Stimulated activated CD4-positive, alpha-beta T cell treated with anti-CD3 and anti-CD28 coated beads, TNF-alpha, amount 100 ng/mL, for 24 hours (primary cell): ENCODE measurements at places on chromosomes 13 and 19.

- no peak for DNase-seq
These were observed 1.9 kb downstream of the GPR18 start for GRCh38 chr13:99256283-99256682.

DNA sequence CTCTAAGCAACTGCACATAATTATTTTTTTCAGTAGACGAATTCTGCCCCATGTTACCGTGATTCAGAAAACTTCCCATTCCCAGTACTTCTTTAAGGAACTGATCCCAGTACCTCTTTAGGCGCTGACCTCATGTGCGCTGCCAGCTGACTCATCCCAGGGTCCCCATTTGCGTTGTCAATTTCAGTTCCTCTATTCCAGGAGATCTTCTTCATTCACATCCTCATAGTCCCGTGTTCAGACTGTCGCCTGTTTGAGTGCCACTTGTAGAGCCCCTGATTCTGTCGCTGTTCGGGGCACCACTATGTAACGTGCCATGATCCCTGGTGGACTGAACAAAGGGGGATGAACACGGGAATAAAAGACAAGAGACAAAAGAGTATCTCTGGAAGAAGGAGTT lies 16.4 kb downstream of the FPR3 start:
- DNase-seq: no peak

GRCh38 chr19:36093687-36094086 lies 17.3 kb upstream of the OVOL3 start:
- DNase-seq: no peak

DNA sequence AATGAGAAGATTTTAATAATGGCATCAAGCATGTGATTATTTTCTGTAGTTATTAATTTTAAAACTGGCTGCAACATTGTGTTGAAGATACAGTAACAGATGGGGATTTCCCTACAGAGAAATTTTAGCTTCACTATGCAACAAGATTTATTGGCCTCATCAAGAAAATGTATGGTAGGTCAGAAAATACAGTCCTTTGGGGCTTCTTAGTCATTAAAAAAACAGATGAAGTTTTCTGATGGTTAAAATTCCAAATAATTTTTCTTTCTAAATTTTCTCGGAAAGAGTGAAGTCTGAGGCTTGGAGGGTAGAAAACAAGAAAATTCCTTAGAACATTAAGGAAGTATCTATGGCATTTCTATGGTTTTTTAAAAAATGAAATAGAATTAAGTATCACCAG lies 1790.8 kb upstream of the PCDH20 start:
- no peak for DNase-seq

- no peak for DNase-seq
These were observed 4.2 kb downstream of the PTGIR start for GRCh38 chr19:46620716-46621115.

GRCh38 chr13:98599502-98600328 lies 22.8 kb upstream of the STK24 start:
- DNase-seq: no peak

GRCh38 chr19:49149652-49150105 lies 5.5 kb downstream of the HRC start:
- no peak for DNase-seq

- DNase-seq: no peak
These were observed 1882.6 kb downstream of the PCDH9 start for GRCh38 chr13:65347420-65348030.

DNA sequence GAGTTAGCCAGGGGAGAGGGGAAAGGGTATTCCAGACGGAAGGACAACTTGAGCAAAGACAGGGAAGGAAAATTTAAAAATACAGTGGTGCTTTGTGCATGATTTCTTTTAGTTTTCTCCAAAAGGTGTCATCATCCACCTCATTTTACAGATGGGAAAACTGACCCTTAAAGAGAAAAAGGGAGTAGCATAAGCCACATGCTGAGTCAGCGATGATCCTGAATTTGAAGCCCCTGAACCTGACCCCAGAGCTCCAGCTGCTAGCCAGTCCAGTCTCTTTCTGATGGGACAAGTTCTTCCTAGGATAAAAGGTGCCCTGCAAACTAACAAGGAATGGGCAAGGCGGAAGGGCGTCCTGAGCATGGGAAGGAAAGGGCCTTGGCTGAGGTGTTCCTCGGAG lies 10.3 kb downstream of the CABP5 start:
- DNase-seq: no peak

DNA sequence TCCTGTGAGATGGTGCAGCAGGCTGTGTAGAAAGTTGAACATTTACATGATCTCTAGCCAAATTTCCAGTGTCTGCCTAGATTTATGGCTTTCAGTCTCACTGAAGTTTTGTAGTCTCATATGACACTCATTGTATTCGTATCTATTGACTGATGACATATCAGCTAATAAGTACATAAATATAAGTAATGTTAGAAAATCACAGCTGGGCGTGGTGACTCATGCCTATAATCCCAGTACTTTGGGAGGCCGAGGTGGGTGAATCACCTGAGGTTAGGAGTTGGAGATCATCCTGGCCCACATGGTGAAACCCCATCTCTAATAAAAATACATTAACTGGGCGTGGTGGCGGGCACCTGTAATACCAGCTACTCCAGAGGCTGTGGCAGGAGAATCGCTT lies 54.7 kb upstream of the HTR2A start:
- no peak for DNase-seq

GRCh38 chr19:4849019-4849418 lies 17.5 kb upstream of the TICAM1 start:
- DNase-seq: no peak

GRCh38 chr13:109145631-109146030 lies 516.2 kb downstream of the MYO16 start:
- DNase-seq: no peak

DNA sequence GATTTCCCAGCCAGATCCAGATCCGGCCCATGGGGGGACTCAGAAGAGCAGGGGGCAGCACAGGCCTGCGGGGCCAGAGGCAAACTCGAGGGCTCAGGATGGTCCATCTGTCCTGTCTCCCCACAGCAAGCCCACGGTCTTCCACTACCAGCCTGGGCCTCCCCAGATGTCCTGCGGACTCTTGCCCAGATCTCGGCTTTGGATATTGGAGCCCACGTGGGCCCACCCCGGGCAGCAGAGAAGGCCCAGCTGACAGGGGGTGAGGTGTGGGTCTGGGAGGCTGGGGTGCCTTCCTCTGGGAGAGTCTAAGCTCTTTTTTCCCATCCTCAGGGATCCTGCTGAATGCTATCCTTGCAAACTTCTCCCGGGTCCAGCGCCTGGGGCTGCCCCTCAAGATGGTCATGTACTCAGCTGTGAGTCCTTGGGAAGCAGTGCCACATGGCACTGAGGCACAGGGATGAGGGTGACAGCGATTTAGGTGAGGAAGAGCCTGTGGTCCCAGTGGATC lies 3.4 kb downstream of the ACP4 start:
- DNase-seq: no peak

- no peak for DNase-seq
These were observed 16.4 kb downstream of the SULT2B1 start for GRCh38 chr19:48568345-48568886.

- no peak for DNase-seq
These were observed 173.5 kb upstream of the OBI1 start for GRCh38 chr13:78832461-78832860.

DNA sequence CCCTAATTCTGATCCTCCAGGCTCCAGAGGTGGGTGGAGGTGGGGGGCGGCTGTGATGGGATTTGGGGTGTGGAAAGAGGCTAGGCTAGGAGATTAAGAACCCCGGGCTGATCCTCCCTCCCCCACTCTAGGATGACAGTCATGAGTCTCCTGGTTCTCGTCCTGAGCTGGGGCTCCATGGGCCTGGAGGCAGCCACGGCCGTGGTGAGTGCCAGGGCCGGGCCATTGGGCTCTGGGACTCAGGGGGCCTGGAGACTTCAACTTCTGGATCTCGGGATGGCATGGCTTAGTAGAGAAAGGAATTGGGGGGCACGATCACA lies 13.9 kb downstream of the TTYH1 start:
- DNase-seq: no peak

DNA sequence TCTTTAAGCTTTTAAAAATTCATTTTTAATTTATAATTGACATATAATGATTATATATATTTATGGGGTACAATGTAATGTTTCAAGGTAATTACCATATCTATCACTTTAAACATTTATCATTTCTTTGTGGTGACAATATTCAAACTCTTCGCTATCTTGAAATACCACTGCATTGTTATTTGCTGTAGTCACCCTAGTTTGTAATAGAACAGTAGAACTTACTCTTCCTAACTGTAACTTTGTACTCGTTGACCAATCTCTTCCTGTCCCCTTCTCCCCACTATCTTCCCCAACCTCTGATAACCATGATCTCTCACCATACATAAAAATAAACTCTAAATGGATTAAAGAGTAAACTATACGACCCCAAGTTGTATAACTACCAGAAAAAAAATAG lies 20.4 kb downstream of the COG6 start:
- DNase-seq: no peak

DNA sequence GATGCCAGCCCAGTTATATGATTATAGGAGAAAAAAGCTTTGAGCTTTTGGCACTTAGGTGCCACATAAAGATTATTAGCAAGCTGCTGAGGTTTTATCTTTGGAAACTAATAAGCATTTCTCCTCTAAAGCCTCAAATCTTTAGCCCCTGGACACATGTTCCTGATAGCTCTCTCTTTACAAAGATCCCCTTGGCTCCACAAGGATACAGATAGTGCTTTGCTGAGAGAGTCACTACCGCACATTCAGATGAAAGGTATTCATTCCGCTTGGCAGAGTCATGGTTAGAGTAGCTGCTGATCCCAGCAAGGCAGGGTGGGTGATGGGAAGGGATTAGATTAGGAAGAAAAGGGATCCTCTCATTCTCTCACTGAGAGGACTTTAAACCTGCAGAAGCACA lies 28.2 kb upstream of the PSG7 start:
- DNase-seq: no peak
